ENCODE measurements at places on chromosomes 1 and 21. TPM values are rescaled to one million over a fixed set of nuclear protein-coding genes. Genes with fewer than 3 reads are reported as not detected.

The TNFRSF14 gene
- 6.6 TPM for polyA plus RNA-seq

The C1orf141 gene
- polyA plus RNA-seq, result not detected

The FAM131C gene
- polyA plus RNA-seq, result 0.51 TPM

The SPATC1L gene
- polyA plus RNA-seq, result 4.6 TPM

The TNFRSF9 gene
- polyA plus RNA-seq, result 0.01 TPM

The KCNT2 gene
- polyA plus RNA-seq, result 0.04 TPM

The USH2A gene
- polyA plus RNA-seq, result not detected

The DHX9 gene
- polyA plus RNA-seq, result 49.5 TPM

The CENPL gene
- polyA plus RNA-seq, result 2.9 TPM

The LCE2C gene
- not detected for polyA plus RNA-seq

The PARP1 gene
- 23.8 TPM for polyA plus RNA-seq

The NR5A2 gene
- polyA plus RNA-seq, result 0.29 TPM

The SMPDL3B gene
- polyA plus RNA-seq, result 0.05 TPM

The PROK1 gene
- 15.0 TPM for polyA plus RNA-seq

The PYCR2 gene
- 41.4 TPM for polyA plus RNA-seq

The SLAMF6 gene
- not detected for polyA plus RNA-seq

The PRDM16 gene
- 0.20 TPM for polyA plus RNA-seq

The CASQ1 gene
- 412 TPM for polyA plus RNA-seq

The LRRC8B gene
- 2.7 TPM for polyA plus RNA-seq

The LCE1A gene
- polyA plus RNA-seq, result not detected

The SIM2 gene
- 0.13 TPM for polyA plus RNA-seq

The CYP4A22 gene
- 0.04 TPM for polyA plus RNA-seq

The RNF207 gene
- 3.0 TPM for polyA plus RNA-seq

The DYNLT4 gene
- 0.42 TPM for polyA plus RNA-seq

The LUZP1 gene
- 6.6 TPM for polyA plus RNA-seq

The TNFSF4 gene
- polyA plus RNA-seq, result 0.26 TPM

The PDC gene
- polyA plus RNA-seq, result not detected

The TRAF3IP3 gene
- polyA plus RNA-seq, result 0.35 TPM

The RPAP2 gene
- polyA plus RNA-seq, result 20.6 TPM

The CSDE1 gene
- polyA plus RNA-seq, result 578 TPM

The PTPRU gene
- 14.5 TPM for polyA plus RNA-seq

The SH2D5 gene
- polyA plus RNA-seq, result 0.86 TPM

Data from psoas muscle (tissue), 8 donors.